Ammon's horn (tissue), 1 donor: ENCODE measurements at places on chromosomes 1 and 21.

DNA sequence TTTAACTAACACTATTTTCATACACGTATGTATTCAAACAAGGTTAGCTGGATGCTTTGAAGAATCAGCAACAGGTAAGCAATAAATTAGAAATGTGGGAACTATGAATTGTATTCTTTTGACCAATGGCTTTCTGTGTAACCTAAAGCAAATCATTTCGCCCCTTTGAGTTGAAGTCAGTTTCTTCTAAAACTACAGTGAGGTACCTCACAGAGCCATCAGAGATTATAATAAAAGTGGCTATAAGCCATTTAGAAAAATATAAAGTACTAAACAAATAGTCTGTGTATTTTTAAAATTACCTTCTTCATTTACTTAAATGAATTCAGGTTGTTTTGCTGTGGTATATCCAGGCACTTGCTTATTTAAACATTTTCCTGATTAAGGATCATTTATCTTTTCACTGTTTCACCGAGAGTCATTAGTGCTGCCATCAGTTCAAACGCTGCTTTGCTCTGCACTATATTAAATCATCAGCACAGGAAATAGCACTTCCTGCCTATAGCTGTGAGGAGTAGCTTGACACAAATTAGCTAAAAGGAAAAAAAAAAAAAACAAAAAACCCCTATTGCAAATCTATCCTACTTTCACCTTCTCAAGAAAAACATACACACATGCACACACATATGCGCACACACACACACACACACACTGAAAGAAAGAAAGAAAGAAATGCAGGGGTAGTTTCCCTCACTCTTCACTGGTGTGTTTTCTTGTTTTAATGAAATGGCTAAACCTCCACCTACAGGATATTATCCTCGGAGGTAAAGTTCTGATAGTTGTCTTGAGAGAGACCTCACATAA, 39.8 kb upstream of the C1orf105 start:
- DNase-seq = no peak

DNA sequence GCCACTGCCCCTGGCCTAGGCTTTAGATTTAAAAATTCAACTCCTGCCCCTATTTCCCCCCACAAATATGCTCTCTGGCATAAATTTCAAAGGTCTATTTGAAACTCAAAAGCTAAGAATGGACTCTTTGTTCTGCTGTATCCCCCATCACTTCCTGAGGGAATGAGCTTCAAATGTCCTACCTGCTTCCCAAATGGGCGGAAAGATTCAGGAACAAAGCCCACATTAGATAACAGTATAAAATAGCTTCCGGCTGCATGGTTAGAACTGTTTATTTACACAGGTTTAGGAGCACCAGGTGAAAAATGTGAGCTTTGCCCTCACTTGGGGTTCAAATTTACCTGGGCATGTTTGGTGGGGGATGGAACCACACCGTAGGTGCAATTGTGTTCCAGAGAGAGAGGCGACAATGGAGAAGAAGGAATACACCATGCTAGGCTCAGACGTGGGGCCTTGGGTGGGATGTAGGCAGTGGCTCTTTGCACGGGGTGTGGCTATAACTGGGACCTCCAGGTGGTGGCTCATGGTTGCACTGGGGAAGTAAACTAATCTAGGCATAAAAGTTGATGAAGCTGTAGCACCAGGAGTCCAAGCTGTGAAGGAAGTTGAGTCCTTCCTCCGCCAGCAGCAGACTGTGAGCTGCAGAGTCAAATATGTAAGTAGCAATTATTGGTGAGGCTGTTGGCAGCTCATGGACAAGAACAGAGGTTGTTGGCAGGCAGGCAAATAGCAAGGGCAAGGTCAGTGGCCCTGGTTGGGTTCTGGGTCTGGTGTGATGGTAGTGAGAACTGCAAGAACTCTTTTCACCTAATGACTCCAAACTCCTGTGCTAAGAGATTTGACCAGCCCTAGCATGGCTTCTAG, 41.5 kb upstream of the SRSF10 start:
- DNase-seq = no peak

- no peak for DNase-seq
These were observed 39.9 kb downstream of the STPG1 start for GRCh38 chr1:24373710-24374109.

GRCh38 chr1:33430692-33431593, at the start of gene PHC2:
Gene PHC2 (minus strand): TSS chr1:33431095. CDS start chr1:33375539, 55,556 bp downstream.
- DNase-seq = peak; percentile 99

- peak; percentile 72 for DNase-seq
These were observed 27.0 kb downstream of the NAV1 start for GRCh38 chr1:201565771-201566528.

DNA sequence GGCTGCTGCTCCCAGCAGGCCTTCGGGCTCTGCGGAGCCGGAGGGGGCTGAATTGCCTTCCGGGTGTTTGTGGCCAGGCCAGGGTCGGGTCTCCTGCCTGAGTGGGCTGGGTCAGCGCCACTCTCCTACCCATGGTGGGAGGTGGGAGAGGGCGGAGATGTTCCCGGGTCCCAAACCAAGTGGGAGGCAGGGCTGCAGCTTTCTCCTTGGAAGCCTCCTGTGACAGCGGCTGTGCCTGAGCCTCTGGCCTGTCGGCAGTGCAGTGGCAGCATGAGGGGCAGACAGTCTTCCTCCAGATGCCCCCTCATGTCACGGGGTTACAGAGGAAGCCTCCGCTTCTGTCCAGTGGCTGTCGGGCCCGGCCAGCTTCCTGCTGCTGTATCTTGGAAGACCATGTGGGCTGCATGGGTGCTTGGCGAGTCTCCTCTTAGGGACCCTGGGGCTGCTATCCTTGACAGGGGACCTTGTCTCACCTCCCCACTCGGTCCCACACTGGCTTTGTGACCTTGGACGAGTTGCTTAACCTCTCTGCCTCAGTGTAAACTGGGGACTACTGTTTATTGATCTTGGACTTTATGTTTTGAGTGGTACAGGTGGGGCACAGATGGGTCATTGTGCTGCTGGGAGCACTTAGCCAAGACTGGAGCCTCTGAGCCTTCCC, 4.3 kb downstream of the SKI start:
- no peak for DNase-seq
